ENCODE measurements at places on chromosomes 3 and 15.

DNA sequence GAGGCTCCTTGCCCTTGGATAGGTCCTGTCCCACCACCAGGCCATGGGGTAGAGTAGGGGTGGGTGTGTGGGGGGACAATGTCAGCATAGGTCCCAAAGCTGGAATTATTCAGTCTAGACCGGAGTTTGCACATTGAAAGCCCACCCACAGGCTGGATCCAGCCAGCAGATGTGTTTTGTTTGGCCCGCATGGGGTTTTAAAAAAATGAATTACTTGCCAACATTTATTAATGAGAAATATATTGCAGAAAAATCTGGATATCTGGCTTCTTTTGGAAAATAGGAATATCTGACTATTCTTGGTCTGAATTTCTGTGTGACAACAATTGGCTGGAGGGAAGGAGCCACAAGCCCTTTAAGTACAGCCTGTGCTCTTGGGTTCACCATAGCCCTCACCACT lies 17.3 kb upstream of the LRIG1 start:
- no peak for DNase-seq

DNA sequence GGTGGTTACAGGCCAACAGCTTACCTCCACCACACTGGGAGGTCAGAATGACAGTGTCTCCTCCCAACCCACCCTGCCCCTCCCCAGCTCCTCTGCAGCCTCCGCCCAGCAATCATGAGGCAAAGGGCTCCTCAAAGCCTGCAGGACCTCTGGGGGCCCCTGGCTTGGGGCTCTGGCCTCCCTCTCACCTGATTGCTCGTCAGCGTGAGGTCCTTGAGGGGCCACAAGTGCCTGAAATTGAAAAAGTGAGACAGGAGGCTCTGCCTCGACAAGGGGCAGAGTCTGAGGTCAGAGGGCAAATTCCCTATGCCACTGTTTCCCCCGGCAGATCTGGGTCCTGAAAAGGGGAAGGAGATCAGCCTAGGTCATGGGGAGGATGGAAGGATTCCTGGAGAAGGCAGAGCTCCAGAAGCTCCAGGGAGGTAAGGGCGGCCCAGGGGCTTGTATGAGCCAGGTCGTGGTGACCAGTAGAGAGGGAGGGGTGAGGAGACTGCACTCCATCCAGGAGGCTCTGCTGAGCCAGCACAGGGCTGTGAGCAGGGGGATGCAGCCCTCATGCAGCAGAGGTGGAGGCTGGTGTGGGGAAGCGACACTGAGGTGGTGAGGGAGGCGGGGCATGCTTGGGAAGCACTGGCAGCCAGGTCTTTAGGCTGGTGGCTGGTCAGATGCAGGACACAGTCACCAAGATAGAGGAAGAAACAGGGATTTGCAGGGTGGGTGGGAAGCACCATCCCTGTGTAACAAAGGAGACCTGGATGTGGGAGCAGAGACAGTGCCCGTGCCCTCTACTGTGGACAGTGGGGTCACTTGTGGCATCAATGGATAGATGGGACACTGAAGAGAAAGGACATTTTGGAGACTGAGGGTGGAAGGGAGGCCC lies 20.1 kb downstream of the ALS2CL start:
- DNase-seq: no peak

GRCh38 chr15:31309893-31310606 lies 16.6 kb upstream of the KLF13 start:
- no peak for DNase-seq

- no peak for DNase-seq
Measured at GRCh38 chr3:157447026-157447694, 10.5 kb downstream of the PTX3 start.

GRCh38 chr15:57218826-57219576 lies 157.3 kb upstream of the CGNL1 start:
- DNase-seq: no peak

DNA sequence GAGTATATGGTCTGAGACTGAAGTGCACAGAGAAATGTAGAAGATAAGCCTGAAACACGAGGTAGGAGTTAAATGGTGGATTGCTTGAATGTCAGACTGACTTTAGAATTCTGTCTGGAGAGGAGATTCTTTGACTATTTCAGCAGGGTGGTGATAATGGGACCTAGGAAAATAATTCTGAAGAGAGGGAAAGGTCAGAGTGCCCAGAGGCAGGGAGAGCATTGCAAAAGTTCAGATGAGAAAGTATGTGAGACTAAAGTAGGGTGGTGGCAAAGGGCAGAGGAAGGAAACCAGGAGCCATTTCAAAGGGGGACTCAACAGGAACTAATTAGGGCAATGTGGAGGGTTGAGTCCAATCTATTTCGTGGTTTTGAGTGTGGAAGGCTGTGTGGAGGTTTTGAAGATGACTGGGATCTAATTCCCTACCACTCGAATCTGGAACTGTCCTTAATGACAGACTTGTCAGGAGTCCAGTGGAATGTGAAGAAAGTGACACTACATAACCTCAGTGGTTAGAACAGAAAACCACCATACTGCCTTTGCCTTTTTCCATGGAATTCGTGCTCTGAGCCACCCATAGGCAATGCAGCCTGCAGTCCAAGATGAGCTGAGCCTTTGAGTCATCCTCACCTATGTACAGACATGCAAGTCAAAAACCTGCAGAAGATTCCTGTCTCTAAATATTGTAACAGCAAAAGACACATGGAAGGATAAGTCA lies 16.1 kb downstream of the CPOX start:
- DNase-seq: no peak

GRCh38 chr3:144189044-144189443 lies 217.4 kb downstream of the DIPK2A start:
- DNase-seq: no peak

DNA sequence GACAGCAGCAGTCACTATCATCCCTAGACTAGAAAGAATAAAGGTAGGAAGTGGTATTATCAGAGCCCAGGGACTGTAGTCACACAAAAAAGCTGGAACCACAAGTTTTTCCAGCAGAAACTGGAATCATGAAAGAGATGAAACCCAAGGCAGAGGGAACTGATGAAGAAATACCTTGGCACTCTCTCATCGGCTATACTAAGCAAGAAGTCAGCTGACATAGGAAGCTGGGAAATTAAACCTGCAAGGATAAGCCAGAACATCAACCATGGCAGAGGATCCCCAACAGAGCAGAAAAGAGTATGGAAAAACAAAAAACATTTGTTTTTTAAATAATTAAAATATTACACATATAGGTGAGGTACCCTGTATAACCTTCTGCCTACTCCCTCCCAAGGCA lies 86.5 kb downstream of the AQR start:
- no peak for DNase-seq

GRCh38 chr15:88342666-88343065 lies 86.1 kb upstream of the NTRK3 start:
- no peak for DNase-seq

DNA sequence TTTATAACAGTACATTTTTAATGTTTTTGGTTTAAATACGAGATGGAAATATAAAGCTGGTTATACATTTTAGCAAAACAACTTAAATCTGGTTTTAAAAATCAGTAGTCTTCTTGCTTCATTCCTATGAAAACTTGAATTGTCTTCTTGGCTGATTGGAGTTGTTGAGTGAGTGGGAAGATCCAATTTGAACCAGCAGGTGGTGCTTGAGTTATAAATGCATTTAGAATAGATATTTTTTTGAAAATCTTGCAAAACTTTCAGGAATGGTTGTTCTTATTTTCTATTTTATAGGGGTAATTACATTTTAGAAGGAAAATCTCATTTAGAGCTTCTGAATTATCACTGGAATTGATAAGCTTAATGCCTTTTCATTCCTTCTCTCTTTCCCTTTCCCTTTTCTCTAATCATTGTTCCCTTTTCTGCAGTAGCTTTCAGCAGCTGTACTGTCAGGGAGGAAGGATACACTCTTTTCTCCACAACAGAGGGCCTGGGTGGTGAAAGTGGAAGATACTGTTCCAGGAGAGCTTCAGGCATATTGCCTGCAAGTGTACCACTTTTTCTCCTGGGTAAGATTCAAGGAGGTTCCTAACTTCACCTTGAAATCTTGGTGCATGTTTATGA lies 335.6 kb downstream of the NLGN1 start:
- DNase-seq: no peak

DNA sequence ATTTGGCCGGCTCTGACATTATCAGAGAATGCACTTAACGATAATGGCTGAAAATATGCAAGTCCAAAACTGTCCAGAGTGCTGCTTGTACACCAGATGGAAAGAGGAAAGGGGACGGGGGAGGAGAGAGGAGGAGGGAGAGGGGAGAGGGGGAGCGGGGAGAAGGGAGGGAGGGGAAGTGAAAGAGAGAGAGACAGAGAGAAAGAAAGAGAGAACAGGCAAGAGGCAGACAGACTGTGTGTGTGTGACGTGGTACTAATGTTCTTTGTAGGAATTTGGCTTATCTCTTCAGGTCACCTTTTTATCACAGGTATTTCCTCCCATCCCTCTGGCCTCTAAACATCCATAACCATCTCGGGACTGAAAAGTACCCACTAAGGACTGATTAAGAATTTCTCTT lies 75.1 kb upstream of the LMOD3 start:
- DNase-seq: no peak

DNA sequence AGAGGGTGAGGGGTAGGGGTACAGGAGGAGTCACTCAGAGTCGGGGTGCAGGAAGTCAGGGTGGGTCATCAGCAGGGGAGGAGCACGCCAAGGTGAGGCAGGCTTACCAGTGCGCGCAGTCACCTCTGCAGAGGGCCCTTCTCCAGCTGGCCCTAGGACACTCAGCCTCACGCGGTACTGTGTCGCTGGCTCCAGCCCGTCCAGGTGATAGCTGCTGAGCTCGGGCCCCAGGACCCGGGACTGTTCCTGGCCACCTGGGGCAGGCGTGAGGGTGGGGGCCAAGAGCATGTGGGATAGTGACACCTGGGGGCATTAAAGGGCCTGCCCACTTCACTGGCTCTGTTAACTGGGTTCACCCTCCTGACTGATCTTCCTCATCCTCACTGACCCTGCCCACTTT lies 7.4 kb downstream of the COL7A1 start:
- DNase-seq: no peak

DNA sequence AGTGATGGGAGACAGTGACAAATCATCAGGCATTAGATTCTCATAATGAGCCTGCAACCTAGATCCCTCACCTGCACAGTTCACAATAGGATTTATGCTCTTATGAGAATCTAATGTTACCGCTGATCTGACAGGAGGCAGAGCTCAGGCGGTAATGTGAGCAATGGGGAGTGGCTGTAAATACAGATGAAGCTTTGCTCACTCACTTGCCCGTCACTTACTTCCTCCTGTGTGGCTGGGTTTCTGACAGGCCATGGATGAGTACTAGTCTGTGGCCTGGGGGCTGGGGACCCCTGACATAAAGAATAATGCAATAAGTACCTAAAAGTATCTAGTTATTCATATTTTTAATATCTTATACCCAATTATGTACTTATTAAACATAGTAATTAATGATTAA lies 15.6 kb downstream of the IQCB1 start:
- DNase-seq: no peak

GRCh38 chr3:64674591-64675076 lies 13.2 kb downstream of the ADAMTS9 start:
- DNase-seq: no peak

DNA sequence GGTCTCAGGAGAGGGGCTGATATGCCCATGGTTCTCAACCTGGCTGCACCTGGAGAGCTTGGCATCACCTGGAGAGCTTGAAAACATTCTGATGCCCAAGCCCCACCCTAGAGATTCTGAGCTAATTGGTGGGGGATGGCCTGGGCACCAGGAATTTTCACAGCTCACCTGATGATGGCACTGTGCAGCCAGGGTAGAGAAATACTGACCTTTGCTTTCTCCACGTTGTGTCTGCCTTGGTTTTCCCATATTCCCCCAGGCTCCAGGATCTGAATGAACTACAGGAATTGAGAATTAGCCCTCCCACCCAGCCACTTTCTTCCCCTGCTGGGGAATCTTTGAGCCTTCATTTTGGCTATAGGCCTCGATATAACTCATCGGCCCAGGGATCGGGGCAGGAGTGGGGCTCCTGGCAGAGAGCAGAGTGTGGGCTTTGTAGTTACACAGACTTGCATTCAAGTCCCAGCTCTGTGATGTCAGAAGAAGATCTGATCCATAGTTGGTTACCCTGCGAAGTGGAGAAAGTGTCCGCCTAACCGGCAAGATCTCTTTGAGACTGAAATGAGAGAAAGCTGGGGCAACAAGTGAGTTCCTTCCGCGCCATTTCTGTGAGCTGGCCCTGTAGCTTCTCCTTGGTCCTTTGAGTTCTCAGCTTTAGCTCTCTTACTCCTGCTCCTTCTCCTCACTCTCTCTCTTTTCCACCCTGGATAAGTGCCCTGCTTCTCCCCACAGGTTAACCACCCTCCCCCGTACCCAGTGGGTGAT lies 33.1 kb upstream of the UBE2Q2 start:
- DNase-seq: no peak

DNA sequence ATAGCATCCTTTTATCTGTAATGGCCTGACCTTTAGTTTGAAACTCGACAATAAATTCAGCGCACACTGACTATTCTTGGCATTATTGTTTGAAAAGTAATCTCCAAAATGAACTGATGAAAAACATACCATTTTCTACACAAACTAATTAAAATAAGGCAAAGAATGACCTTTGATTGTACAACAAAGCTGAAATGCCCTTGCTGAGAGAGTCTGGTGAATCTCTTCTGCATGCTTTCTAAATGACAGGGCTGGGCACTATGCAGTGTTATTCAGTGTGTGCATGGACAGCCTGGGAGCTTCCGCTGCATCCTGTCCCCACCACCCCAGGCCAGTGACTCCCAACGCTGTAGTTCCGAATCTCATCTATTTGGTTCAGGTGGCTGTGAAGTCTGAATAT lies 530.8 kb downstream of the FOXP1 start:
- no peak for DNase-seq

DNA sequence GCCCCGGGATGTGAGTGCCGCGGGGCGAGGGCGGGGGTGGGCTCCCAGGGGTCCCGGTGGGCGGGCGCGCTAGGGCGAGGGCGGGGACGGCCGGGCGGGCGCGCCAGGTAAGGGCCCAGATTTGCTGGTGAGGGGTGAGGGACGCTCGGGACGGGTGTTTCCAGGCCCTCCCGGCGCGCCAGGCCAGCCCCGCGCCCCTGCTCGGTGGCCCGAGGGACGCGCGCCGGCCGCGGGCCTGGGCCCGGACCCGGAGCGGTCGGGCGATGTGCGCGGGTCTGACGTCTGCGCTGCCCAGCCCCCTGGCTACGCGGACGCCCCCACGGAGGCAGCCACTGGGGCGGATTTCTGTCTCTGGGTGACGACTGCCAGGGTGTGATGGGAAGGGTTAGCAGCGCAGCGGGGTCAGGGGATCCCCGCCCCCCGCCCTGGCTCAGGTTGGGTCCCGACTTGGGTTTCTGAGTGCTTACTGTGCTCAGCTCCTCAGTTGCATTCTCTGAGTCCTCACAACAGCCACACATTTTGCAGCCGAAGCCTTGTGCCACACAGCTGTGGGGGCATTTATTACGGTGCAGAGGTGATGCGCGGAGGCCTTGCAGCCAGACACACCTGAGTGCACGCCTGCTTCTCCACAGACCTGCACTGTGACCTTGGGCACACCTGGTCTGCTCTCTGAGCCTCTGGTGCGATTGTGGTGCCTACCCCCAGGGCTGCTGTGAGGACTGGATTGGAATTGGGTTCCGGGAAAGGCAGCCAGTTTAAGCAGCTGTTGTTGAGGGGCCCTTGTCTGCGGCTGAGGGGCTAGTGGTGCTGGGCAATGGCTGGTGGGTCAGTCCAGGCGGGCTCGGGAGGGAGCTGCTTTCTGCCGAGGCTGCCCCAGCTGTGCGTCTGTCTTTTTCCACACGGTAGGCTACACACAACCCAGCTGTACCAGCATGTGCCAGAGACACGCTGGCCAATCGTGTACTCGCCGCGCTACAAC lies 523 bp downstream of the HDAC11 start:
- DNase-seq: peak; percentile 74

- no peak for DNase-seq
Measured at GRCh38 chr15:83873966-83874365, 220.0 kb downstream of the ADAMTSL3 start.

- no peak for DNase-seq
Measured at GRCh38 chr3:196232154-196232881, 16.0 kb downstream of the SLC51A start.
